ENCODE measurements at places on chromosomes 1 and 21.
A peak's percentile ranks its signal among the peaks of the same experiment; 100 is the strongest.

GRCh38 chr1:165225650-165226049 lies 130.9 kb downstream of the LMX1A start:
- DNase-seq, result no peak

DNA sequence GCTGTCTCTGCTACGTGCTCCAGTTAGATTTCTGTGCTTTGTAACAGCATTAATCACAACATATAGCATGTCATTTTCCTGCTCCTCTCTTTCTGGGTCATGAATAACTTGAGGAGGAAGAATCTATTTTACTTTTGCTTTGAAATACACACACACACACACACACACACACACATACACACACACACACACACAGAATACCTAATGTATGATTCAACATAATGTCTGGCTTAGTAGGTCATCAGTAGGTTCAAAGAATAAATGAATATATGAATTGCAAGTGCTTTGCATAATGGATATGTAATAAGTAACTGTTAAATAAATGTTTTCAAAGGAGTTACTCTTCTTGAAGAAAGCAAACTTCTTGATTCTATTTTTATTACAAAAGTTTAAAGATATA lies 249.0 kb downstream of the PDE4B start:
- DNase-seq, result no peak

GRCh38 chr1:50279622-50280330 lies 143.5 kb downstream of the DMRTA2 start:
- DNase-seq, result no peak

DNA sequence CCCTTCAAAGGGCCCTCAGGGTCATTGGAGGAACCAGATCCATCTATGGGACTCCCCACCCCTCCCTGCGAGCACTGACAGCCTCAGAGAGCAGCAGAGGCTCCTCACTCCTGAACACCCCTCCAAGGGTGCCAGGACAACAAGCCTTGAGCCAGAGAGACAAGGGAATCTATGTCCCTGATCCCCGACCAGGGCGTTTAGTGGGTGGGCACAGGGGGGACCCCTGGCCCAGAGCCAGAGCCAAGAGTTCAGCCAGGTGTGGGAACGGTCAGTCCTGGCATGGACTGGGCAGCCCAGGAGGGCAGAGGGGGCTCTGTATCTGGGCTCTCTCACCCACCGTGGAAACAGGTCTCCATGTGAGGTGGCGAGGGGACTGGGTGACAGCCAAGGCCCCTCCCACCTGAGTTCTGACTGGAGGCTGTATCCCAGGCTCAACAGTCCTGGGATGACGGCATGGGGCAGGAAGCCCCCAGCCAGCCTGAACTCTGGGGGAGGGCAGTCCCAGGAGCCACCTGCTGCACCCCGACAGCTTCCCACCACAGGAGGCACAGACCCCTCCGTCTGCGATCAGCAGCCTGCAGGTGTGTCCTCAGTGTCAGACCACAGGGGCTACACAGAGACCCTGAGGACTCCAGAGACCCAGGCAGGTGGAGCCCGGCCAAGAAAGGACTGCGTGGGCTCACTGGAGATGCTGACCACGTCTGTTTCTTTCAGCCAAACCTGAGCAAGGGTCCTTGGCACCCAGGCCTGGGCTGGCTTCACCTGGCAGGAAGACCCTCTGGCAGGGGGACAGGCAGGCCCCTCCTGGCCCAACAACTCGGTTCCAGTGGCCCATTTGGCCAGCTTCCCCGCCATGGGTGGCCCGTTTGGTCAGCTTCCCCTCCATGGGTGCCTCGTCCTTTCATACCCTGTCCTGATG lies 11.2 kb upstream of the SRARP start:
- no peak for DNase-seq

DNA sequence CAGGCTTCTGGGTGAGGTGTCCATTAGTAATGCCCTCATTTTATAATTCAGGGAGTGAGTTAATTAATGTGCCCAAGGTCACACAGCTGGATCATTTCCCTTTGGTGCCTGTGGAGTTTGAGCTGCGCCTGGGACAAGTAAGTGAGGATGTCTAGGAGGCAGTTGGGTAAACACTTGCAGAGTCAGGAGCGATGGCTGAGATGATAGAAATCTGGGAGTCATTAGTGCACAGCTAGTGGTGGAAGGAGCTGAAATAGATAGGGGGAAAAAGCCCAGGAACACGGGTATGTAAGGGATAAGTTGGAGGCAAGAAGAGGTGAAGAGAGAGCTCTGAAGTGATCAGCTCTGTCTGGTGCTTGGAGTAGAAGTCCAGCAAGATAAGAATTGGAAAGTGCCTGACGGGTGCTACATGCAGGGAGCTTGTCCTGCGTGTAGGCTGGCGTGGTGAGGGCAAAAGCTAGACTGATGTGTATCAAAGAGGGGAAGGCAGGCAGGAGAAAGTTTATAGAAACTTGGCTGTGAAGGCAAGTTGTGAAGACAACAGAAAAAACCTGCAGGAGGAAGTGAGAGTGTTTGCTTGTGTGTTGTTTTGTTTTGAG lies 1.7 kb upstream of the SCAF4 start:
- DNase-seq, result peak; percentile 55

GRCh38 chr1:203465146-203465798 lies 10.3 kb upstream of the PRELP start:
- DNase-seq, result no peak

DNA sequence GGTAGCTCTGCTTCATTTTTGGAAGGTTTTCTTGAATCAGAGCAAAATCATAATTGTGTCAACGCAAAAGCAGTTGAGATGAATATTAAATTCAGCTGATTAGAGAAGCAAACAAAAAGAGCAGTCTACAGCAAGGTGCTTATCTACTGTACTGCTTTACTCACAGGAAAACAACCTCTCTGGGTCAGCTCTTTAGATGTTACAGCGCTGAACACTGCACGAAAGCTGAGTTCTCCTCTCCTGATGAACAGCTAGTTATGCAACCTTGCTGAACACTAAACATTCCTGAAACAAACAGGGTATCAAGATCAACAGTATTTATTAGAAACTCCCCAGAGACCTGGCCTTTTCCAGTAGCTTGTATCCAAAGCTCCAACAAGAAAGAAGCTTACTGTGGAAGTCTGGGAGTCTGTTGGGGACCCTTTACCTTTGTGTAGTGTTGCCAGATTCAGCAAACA lies 41.3 kb downstream of the TBCE start:
- DNase-seq, result no peak

- no peak for DNase-seq
Measured at GRCh38 chr1:38777464-38777957, 82.1 kb downstream of the RRAGC start.

- no peak for DNase-seq
Measured at GRCh38 chr1:67126111-67126746, 8.5 kb downstream of the C1orf141 start.

- DNase-seq, result no peak
Measured at GRCh38 chr21:41349126-41349525, 12.7 kb upstream of the MX2 start.

GRCh38 chr1:233089251-233089650 lies 138.8 kb downstream of the NTPCR start:
- DNase-seq, result no peak

GRCh38 chr1:229070168-229070567 lies 200.7 kb upstream of the RAB4A start:
- DNase-seq, result no peak

DNA sequence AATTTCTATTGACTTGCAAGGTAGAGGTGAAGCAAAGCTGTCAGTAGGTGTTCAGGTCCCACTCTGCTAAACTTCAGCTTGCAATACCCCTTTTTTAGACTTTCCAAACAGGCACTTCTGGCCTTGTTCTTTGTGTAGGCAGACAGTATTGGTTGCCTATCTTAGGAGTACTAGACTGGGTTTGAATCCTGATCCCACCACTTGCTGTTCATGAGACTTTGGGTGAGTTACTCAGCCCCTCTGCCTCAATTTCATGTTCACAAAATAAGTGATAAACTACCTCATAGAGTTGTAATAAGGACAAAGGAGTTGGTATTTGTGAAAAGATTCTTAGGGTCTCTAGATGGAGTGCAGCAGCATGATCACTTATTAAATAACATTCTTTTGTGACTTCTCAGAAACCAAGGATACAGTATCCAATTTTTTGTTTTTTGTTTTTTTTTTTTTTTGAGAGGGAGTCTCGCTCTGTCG lies 5.2 kb downstream of the RCC1 start:
- DNase-seq, result no peak

GRCh38 chr1:1013922-1014648 lies 788 bp downstream of the ISG15 start:
- no peak for DNase-seq

DNA sequence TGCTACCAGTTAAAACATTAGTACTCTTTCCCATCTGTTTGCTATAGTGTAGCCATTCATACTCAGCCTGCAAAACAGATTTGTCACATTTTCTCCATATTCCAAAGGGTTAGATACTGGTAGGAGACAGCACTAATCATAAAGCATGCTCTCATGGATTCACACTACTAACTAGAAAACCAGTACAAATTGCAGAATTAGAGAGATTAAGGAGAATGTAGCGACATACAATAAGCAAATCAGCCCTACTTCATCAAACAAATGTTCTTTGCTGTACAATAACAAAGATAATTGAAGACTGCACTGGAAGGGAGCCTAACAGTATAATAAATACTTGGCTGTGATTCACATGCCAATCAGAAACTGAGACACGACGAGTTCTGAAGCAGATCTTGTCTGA lies 368.0 kb upstream of the PRMT6 start:
- no peak for DNase-seq

GRCh38 chr1:30900931-30901560 lies 7.5 kb downstream of the SDC3 start:
- no peak for DNase-seq

- no peak for DNase-seq
Measured at GRCh38 chr1:208604295-208604694, 360.1 kb upstream of the PLXNA2 start.

GRCh38 chr1:29586215-29586614 lies 349.9 kb downstream of the PTPRU start:
- DNase-seq, result no peak

GRCh38 chr1:156283521-156283920 lies 604 bp upstream of the TMEM79 start:
- no peak for DNase-seq

DNA sequence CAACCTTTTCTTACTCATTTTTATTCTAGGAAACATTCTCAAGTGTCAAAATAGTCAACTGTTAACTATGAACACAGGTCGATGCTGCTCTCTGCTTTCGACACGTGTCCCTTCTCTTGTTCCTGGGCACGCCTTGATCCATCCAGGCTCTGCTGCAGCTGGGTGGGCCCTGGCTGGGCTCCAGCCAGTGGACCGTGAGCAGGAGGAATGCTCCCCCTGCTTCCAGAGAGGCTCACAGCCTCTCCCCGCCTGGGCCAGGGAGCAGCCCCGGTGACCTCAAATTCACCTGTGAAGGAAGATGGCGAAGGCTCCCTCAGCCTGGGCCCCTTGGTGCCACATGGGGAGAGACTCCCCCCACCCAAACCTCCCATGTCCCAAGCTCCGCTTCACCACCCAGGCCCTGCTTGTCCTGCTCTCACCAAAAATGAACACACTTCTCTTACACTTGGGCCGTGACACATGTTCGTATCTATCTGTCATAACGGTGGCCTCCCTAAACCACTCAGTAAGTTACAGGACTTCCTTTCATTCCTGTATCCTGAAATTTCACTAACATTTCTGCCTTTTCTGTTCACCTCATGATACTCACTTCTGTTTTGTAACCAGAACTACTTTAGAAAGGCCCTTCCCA lies 24.6 kb upstream of the ADARB1 start:
- no peak for DNase-seq

- no peak for DNase-seq
Measured at GRCh38 chr1:7048395-7048794, 263.1 kb downstream of the CAMTA1 start.

DNA sequence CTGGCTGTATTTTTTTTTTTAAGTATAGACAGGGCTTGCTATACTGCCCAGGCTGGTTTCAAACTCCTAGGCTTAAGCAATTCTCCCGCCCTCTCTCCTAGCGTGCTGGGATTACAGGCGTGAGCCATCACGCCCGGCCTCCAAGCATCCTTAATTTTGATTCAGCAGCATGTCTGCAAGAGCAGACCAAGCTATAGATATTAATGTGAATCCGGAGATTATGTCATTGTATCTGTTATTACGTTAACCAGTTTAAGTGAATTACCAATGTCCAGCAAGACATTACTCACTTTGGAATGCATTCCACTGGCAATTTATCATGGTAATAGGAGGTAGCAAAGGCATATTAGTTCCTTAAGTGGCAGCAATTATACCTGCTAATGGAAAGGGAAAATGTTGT lies 179.7 kb downstream of the CHRM3 start:
- no peak for DNase-seq

- no peak for DNase-seq
Measured at GRCh38 chr1:92473781-92474495, 12.8 kb downstream of the GFI1 start.
